NCI-H2081 treated with DMSO at 0.1 percent for 48 hours (cell line): ENCODE measurements at places on chromosomes 13 and 19.

GRCh38 chr19:17419154-17419620 is 660 bp upstream of the MVB12A start:
- DNase-seq, result no peak

- DNase-seq, result no peak
Measured at GRCh38 chr13:58134012-58134411, 502.5 kb downstream of the PCDH17 start.

GRCh38 chr13:100184095-100184494 is 95.2 kb downstream of the PCCA start:
- DNase-seq, result no peak

DNA sequence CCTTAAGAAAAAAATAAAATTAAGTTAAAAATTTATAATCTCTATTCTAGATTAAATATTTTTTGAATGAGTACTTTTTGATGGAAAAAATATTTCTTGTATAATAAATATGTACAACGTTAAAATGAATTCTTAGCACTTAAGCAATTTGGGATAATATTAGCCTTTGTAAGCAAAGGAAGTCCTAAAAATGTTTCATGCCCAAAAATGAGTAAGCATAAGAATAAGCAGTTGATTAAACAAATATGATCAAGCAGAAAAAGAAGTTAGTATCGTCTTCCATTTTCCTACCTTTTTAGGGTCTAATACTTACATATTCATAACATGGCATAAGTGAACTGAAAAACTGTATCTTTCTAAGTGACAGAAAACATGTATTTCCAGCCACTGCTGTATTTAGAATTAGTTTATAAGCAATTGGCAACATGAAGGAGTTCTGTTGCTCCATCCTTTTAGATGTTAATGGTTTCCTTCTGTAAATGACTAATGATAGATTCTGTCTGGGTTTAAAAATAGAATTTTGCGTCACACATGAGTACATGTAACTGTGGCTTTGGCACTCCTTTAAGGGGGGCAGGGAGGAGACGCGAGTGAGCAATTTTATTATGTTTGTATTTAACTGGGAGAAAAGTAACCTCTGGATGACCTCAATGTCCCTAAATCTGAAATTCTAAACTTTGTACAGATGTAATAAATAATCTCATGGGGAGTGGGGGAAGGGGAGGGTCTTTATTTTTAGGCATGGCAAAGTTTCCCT is 237.4 kb downstream of the RGCC start:
- peak; percentile 4 for DNase-seq

DNA sequence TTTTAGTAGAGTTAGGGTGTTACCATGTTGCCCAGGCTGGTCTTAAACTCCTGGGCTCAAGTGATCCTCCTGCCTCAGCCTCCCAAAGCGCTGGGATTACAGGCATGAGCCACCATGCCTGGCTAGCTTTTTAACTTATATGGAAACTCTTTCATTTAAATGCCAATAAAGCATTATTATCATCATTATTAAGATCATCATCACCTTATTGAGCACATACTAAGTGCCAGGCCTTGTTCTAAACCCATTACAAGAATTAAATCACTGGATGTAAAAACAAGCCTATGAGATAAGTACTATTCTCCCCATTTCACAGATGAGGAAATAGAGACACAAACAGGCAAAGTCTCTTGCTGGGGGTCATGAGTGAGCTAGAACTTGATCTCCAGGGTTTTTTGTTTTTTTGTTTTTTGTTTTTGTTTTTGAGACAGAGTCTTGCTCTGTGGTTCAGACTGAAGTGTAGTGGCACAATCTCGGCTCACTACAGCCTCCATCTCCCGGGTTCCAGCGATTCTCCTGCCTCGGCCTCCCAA is 1.3 kb downstream of the GMFG start:
- DNase-seq, result no peak

GRCh38 chr13:40653527-40654318 is 12.7 kb downstream of the FOXO1 start:
- no peak for DNase-seq

GRCh38 chr19:41192574-41193429 is at the start of gene CYP2S1:
CYP2S1 (plus strand) TSS chr19:41193219; CDS start chr19:41193265, 46 bp downstream.
- DNase-seq, result no peak

DNA sequence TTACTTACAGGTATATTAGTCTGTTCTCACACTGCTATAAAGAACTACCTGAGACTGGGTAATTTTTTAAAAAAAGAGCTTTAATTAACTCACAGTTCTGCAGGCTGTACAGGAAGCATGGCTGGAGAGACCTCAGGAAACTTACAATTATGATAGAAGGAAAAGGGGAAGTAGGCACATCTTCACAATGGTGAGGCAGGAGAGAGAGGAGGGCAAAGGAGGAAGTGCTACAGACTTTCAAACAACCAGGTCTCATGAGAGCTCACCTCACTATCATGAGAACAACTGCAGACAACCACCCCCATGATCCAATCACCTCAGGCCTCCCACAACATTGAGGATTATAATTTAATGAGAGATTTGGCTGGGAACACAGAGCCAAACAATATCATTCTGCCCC is 511.7 kb downstream of the SLITRK6 start:
- DNase-seq, result no peak
